ENCODE measurements at places on chromosomes 7 and 10.

- DNase-seq = no peak
Measured at GRCh38 chr10:117609095-117609795, 66.7 kb downstream of the EMX2 start.

DNA sequence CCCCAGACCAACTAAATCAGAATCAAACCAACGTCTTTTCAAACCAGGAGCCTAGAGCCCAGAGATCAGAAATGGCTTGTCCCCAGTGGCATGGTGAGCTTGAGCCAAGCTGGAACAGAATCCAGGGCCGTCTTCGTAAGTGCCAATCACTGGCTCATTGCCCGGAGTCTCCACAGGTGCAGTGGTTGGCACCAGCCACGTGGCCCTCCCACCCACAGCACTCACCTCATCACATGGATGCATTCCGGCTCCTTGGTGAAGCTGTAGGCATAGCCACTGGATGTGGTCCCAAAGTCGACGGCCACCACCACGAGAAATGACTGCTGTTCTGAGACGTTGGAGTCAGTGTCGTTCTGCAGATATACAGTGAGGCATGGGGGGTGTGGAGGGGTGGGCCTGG lies 37.4 kb downstream of the HSPA12A start:
- no peak for DNase-seq

- no peak for DNase-seq
Measured at GRCh38 chr7:111558991-111559390, 3.3 kb downstream of the IMMP2L start.

GRCh38 chr7:133688483-133689239 lies 435.8 kb downstream of the EXOC4 start:
- DNase-seq = no peak

GRCh38 chr10:69880301-69881081 lies 78.8 kb downstream of the COL13A1 start:
- no peak for DNase-seq

- no peak for DNase-seq
Measured at GRCh38 chr10:102652170-102652916, 8.1 kb downstream of the TRIM8 start.

DNA sequence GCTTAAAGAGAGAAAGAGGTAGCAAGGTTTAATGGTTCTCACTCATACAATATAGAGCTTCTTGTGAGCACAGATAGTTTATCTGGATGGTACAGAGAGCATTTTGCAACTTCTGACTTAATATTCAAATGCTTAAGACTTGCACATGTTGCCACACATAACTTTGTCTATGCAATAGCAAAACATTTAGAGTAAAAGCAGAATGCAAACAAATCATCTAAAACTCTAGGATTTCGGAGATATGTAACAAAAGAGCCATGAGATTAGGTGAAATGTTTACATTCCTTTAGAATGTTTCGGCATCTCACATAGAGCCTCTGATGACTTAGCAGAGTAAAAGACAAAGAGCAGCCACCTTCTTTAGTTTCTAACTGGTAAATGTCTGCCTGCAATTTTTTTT lies 717.1 kb upstream of the LRRN3 start:
- no peak for DNase-seq

DNA sequence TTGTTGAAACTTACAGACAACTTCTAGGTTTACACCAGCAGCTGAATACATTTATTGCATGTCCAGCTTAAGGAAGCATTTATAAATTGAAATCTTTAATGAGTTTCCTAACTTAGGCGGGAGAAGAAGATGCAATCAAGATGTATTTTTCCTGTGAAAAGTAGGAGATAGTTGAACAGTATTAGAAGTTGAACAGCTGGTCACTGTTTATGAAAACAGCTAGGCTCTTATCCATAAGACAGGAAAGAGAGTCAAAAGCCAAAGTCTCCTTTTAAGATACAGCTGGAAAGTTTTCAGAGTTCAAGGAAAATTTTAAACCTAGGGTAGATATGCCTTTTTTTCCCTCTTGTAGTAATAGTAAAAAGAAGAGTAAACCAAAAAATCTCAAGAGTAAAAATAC lies 236.1 kb upstream of the FERD3L start:
- no peak for DNase-seq

GRCh38 chr7:155458111-155458877 lies at the start of gene EN2:
EN2 (plus strand) TSS chr7:155458129; CDS start chr7:155458378, 249 bp downstream.
- no peak for DNase-seq

DNA sequence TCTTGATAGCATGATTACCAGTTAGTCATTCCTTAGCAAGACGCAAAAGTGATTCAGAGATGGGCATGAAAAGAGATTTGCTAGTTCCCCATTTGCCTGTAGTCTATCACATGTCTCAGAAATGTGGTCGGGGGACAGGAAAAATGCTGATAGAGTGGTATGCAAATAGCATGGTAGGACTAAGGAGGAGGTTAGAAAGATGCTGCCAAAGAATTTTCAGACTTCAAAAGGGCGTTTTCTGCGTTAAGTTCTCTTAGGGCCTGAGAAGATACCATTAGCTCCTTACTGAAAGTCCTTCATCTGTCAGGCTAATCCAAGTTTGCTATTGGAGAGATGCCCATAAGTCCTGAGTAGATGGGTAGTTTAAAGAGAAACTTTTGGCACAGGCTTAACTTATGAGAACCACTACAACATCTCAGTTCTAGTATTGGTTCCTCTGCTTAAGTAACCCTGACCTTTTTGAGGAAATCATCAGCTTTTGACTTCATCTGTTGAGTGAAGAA lies 2.7 kb downstream of the CALD1 start:
- no peak for DNase-seq

GRCh38 chr10:122544493-122544892 lies 16.1 kb upstream of the DMBT1 start:
- DNase-seq = no peak

DNA sequence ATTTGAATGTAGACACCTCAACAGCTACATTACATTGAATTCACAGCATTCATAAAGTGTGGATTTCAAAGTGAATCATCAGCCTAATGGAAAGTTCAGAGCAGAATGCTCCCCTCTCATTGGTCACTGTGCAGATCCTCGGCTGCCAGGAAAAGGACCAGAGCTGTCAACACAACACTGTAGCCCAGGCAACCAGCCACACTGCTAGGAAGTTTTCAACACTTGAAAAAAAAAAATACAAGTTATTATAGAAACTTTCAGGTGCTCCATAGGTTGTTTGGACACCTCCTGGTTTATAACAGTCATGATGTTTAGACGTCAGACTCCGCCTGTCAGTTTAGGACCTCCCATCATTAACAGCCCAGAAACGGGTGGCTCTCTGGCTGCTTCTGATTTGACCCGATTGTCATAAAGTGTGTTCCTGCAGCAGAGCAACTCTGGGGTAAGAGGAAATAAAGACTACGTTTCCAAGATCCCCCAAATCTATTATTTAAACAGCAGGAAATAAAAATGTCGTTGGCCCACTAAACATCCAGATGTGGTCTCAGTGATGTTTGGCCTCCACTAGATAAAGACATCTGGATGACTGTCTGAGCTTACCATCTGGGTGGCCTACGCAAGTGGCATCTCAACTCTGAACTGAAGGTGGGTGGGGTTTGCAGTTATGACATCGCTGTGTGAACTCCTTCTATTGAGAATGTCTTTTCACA lies 117.4 kb downstream of the CABCOCO1 start:
- DNase-seq = no peak

- DNase-seq = no peak
Measured at GRCh38 chr7:17502213-17503060, 204.0 kb downstream of the AHR start.

All from GM12891 (cell line).